ENCODE measurements at places on chromosomes 5 and 9. TPM values are rescaled to one million over a fixed set of nuclear protein-coding genes. Genes with fewer than 3 reads are reported as not detected.

DNA sequence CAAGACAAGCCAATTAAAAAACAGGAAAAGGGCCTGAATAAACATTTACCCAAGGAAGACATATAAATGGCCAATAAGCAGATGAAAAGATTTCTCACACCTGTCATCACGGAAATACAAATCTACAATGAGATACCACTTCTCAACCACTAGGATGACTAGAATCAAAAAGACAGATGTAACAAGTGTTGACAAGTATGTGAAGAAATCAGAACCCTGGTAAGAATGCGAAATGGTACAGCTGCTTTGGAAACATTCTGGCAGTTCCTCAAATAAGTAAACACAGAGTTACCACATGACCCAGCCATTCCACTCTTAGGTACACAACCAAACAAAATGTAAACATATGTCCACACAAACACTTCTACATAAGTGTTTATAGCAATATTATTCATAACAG lies 32.5 kb downstream of the LEAP2 start:
- peak; percentile 17 for DNase-seq

SLCO4C1 gene
- polyA plus RNA-seq = 6.2 TPM

GRCh38 chr5:10158886-10159285 lies 90.8 kb downstream of the ATPSCKMT start:
- DNase-seq = no peak

TRUB2 gene
- polyA plus RNA-seq = 50.9 TPM

BICD2 gene
- polyA plus RNA-seq = 13.2 TPM

KIF12 gene
- polyA plus RNA-seq = 96.5 TPM

PTGES gene
- 103 TPM for polyA plus RNA-seq

DNA sequence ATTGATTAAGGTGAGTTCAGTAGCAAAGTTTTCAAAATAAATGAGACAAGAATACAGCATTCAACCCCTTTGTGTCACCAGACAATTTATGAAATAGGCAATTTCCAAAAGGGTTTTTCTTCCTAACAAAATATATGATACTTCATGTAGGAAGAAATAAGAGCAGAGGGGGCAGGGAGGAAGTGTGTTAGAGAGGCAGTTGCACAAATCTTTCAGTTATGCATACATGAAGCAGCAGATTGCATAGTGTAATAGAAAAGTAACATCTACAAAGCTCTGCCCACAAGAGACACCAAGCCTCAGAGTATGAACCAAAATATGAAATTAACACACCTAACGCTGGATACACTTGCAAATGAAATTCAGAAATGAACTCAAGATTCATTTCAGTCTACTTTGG lies 157.0 kb downstream of the DENND1A start:
- DNase-seq = no peak

FAM78A gene
- polyA plus RNA-seq = 0.61 TPM

TRIM7 gene
- polyA plus RNA-seq = not detected

CTXN3 gene
- not detected for polyA plus RNA-seq

HTR4 gene
- 0.29 TPM for polyA plus RNA-seq

DNA sequence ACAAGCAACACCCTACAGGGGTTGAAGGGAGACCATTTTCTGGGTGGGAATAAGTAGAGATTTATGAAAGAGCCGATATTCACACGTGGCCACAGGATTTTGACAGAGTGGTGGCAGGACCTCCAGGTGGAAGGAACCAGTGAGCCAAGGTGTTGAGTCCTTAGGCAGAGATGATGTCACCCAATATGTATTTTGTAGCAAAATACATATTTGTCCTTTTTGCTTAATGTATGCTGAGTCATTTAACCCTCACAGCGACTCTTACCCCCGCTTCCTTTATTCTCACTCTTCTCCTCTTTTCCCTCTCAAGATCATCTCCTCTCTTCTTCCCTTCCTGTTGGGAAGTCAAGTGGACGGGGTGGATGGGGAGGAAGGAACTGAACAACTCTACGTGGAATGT lies 215.7 kb upstream of the S1PR3 start:
- no peak for DNase-seq

TJP2 gene
- polyA plus RNA-seq = 67.2 TPM

GRCh38 chr5:110588286-110588980 lies 138.0 kb downstream of the TMEM232 start:
- DNase-seq = no peak

- no peak for DNase-seq
Observed at GRCh38 chr5:163623524-163623923, 118.1 kb downstream of the MAT2B start.

- DNase-seq = peak; percentile 61
Observed at GRCh38 chr5:38806775-38807258, 39.0 kb upstream of the OSMR start.

LRRC19 gene
- polyA plus RNA-seq = 9.6 TPM

GRCh38 chr5:134100283-134101091 lies 14.0 kb upstream of the TCF7 start:
- DNase-seq = peak; percentile 63

All from hepatocyte (in vitro differentiated cells).